ENCODE measurements at places on chromosomes 13 and 19. TPM values are rescaled to one million over a fixed set of nuclear protein-coding genes. Genes with fewer than 3 reads are reported as not detected.

Gene VSTM1
- not detected for total RNA-seq

GRCh38 chr19:56566904-56567273, 379 bp upstream of the ZNF470 start:
- no peaks in the 10 kb centered on the region for H3K27me3 ChIP-seq
- H3K36me3 ChIP-seq = peaks cover 10% of the 10 kb centered on the region
- peak overlapping the region; percentile 94 for H3K4me3 ChIP-seq
- peak overlapping the region; percentile 51 for H3K27ac ChIP-seq
- H3K4me1 ChIP-seq = peaks cover 12% of the 10 kb centered on the region

- no peak for DNase-seq
- peaks cover 11% of the 10 kb centered on the region for H3K4me1 ChIP-seq
- no peaks in the 10 kb centered on the region for H3K36me3 ChIP-seq
- H3K4me3 ChIP-seq = peak overlapping the region; percentile 75
- H3K27ac ChIP-seq = peak overlapping the region; percentile 35
- no peaks in the 10 kb centered on the region for H3K27me3 ChIP-seq
Measured at GRCh38 chr13:42047561-42048341, 697 bp upstream of the DGKH start.

DNA sequence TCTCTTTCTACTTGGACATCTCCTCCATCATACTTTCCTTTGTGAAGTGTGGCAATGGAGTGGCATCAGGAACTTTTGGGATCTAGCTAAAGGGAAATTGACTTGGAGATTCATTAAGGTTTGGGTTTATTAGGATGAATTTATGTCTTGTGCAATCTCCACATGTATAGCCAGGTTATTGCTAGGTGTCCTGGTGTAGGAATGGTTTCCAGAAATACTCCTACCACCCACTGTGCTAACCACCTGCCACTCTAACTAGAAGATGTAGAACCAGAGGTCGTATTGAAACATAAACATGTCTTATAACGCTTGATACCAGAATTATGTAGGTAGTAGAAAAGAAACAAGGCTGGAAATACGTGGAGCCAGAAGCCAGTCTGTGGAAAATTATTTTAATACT, 38.1 kb upstream of the MED4 start:
- no peaks in the 10 kb centered on the region for H3K4me1 ChIP-seq
- H3K27ac ChIP-seq = no peak overlapping the region
- H3K27me3 ChIP-seq = peaks cover 4% of the 10 kb centered on the region
- no peak overlapping the region for H3K4me3 ChIP-seq
- DNase-seq = no peak
- H3K36me3 ChIP-seq = no peaks in the 10 kb centered on the region

- H3K4me3 ChIP-seq = no peak overlapping the region
- peaks cover 12% of the 10 kb centered on the region for H3K4me1 ChIP-seq
- H3K27ac ChIP-seq = no peak overlapping the region
Measured at GRCh38 chr19:44021221-44021620, 4.0 kb upstream of the ZNF222 start.

- H3K27me3 ChIP-seq = no peaks in the 10 kb centered on the region
- no peaks in the 10 kb centered on the region for H3K36me3 ChIP-seq
- H3K4me1 ChIP-seq = peaks cover 34% of the 10 kb centered on the region
- H3K27ac ChIP-seq = no peak overlapping the region
Measured at GRCh38 chr19:8614455-8614854, 3.9 kb upstream of the ADAMTS10 start.

GRCh38 chr19:7539827-7540425, 4.4 kb downstream of the PNPLA6 start:
- no peaks in the 10 kb centered on the region for H3K27me3 ChIP-seq
- H3K4me1 ChIP-seq = peaks cover 7% of the 10 kb centered on the region
- DNase-seq = no peak
- H3K27ac ChIP-seq = no peak overlapping the region

Data from CD8-positive, alpha-beta memory T cell (primary cell).